Esophagus squamous epithelium (tissue), 5 donors: ENCODE measurements at places on chromosomes 11 and 22.
A peak's percentile ranks its signal among the peaks of the same experiment; 100 is the strongest.

GRCh38 chr11:73209892-73210291 is 8.2 kb upstream of the P2RY2 start:
- H3K4me1 ChIP-seq = peaks cover 17% of the 10 kb centered on the region
- no peak overlapping the region for H3K4me3 ChIP-seq
- H3K27ac ChIP-seq = no peak overlapping the region
- DNase-seq = no peak

GRCh38 chr22:19181786-19182471 is 3.4 kb upstream of the SLC25A1 start:
- DNase-seq = no peak
- no peak overlapping the region for H3K4me3 ChIP-seq
- H3K27ac ChIP-seq = no peak overlapping the region
- no peaks in the 10 kb centered on the region for H3K36me3 ChIP-seq
- H3K27me3 ChIP-seq = no peaks in the 10 kb centered on the region
- peaks cover 16% of the 10 kb centered on the region for H3K4me1 ChIP-seq

- no peak overlapping the region for H3K4me3 ChIP-seq
- H3K4me1 ChIP-seq = no peaks in the 10 kb centered on the region
- H3K27ac ChIP-seq = no peak overlapping the region
- no peak for DNase-seq
Measured at GRCh38 chr11:118325283-118325682, 17.2 kb downstream of the CD3D start.

- H3K27ac ChIP-seq = no peak overlapping the region
- H3K27me3 ChIP-seq = no peaks in the 10 kb centered on the region
- no peaks in the 10 kb centered on the region for H3K36me3 ChIP-seq
- no peaks in the 10 kb centered on the region for H3K4me1 ChIP-seq
- DNase-seq = no peak
Measured at GRCh38 chr11:72378704-72379383, 55.5 kb downstream of the CLPB start.

DNA sequence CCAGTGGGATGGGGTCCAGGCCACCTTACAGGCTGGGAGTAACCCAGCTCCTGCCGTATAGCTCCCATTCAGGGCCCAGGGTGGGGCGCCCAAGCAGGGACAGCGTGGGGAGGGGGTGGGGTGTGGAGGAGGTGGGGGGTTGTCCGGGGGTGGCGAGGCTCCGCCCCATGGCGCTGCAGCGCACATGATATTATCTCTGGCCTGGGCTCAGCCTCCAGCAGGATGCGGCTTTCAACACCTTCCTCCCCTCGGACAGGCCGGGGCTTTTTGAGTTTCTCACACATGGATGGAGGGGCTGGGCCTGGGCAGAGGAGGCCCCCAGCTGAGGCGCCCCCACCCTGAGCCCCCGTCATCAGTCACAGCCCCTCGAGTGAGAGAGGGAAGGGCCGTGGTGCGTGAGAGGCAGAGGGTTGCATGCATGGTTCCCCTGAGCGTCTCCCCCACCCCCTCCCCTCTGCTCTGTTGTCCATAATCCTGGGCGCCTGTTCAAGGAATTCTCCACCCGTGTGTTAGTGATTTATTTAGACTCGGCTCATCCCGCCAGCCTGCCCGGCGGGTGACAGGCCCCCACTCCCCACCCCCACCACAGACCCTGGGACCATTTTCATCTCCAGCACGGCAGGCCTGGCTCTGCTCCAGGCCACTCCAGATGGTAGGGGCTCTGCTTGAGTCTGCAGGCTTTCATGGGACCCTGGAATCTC is 44.9 kb downstream of the WNT11 start:
- H3K27ac ChIP-seq = no peak overlapping the region
- no peak for DNase-seq
- peaks cover 6% of the 10 kb centered on the region for H3K4me1 ChIP-seq
- H3K27me3 ChIP-seq = no peaks in the 10 kb centered on the region
- no peaks in the 10 kb centered on the region for H3K36me3 ChIP-seq
- H3K4me3 ChIP-seq = peak overlapping the region; percentile 40

GRCh38 chr11:88623531-88623930 is 286.0 kb upstream of the CTSC start:
- no peaks in the 10 kb centered on the region for H3K4me1 ChIP-seq
- no peaks in the 10 kb centered on the region for H3K27me3 ChIP-seq
- DNase-seq = no peak
- no peaks in the 10 kb centered on the region for H3K36me3 ChIP-seq
- H3K4me3 ChIP-seq = no peak overlapping the region
- no peak overlapping the region for H3K27ac ChIP-seq

- no peaks in the 10 kb centered on the region for H3K36me3 ChIP-seq
- no peak overlapping the region for H3K4me3 ChIP-seq
- no peak for DNase-seq
- H3K27ac ChIP-seq = no peak overlapping the region
Measured at GRCh38 chr11:109384873-109385272, 37.1 kb upstream of the C11orf87 start.

DNA sequence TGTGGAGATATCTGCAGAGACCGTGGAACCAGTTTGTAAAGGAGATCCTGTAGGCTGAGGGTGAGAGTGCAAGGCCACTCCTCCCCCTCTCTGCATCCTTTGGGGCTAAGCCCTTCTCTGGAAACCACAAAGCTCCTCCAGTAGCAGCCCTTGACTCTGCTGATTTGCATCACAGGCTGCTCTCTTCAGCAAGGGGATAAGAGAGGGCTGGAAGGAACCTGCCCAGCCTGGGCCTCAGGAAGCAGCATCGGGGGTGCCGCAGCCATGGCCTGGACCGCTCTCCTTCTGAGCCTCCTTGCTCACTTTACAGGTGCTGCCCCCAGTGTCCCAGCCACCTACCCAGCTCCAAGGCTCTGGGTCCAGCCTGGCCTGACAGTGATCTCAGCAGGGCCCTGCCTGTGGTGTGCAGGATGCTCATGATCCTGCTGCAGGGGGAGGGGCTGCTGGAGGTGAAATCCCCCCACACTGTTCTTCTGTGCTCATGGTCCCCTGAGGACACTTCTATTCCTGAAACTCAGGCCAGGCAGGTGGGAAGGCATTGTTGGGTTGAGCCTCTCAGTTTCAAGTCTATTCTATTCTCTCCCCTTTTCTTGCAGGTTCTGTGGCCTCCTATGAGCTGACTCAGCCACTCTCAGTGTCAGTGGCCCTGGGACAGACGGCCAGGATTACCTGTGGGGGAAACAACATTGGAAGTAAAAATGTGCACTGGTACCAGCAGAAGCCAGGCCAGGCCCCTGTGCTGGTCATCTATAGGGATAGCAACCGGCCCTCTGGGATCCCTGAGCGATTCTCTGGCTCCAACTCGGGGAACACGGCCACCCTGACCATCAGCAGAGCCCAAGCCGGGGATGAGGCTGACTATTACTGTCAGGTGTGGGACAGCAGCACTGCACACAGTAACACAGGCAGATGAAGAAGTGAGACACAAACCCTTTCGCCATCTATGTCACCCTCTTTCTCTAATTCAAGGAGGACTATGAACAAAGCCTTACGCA is 68.5 kb upstream of the IGLL5 start:
- H3K4me3 ChIP-seq = no peak overlapping the region
- H3K27me3 ChIP-seq = no peaks in the 10 kb centered on the region
- H3K27ac ChIP-seq = no peak overlapping the region
- H3K36me3 ChIP-seq = no peaks in the 10 kb centered on the region

- no peak overlapping the region for H3K4me3 ChIP-seq
- H3K4me1 ChIP-seq = no peaks in the 10 kb centered on the region
- DNase-seq = no peak
Measured at GRCh38 chr11:14625586-14626205, 17.9 kb upstream of the PDE3B start.

DNA sequence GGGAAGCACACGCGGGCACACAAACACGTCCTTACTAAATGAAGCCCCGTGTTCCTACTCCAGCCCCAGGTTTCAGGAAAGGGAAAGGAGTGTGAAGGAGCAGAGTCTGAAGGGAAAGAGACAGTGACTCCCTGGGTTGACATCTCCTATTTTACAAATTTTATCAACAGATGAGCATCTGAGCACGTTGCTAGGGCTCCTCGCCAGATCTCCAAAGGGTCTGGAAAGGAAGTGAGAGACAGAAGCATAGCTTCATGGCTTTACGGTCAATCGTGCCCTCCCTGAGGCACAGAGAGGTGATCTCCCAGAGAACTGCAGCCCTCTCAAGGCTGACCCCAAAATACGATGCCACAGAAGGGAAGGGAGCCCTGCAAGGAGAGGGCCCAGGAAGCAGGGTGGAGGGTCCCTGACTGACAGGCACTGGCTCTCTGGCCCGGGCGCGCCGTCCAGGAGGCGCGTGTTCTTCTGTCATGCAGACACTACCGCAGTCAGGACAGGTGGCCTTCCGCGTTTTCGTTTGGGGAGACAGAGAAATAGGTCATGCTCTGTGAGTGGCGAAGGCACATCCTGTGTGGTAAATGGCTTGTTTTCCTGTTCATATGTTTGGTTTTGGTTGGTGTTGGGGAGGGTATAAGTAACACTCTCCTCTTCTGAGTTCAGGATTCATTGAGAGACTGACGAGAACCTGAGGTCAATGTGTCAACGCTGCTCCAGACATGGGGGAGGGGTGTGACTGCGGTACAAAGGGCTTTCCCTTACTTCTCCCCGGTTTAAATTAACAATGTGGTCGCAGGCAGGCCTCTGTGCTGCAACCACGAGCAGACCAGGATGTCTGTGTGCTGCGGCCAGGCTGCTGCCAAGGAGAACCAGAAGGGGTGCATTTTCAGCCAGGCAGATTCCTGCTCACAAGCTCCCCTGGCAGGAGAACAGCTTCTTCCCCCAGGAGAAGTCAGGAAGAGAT is 813.3 kb downstream of the OPCML start:
- no peak overlapping the region for H3K27ac ChIP-seq
- DNase-seq = no peak
- no peaks in the 10 kb centered on the region for H3K27me3 ChIP-seq

DNA sequence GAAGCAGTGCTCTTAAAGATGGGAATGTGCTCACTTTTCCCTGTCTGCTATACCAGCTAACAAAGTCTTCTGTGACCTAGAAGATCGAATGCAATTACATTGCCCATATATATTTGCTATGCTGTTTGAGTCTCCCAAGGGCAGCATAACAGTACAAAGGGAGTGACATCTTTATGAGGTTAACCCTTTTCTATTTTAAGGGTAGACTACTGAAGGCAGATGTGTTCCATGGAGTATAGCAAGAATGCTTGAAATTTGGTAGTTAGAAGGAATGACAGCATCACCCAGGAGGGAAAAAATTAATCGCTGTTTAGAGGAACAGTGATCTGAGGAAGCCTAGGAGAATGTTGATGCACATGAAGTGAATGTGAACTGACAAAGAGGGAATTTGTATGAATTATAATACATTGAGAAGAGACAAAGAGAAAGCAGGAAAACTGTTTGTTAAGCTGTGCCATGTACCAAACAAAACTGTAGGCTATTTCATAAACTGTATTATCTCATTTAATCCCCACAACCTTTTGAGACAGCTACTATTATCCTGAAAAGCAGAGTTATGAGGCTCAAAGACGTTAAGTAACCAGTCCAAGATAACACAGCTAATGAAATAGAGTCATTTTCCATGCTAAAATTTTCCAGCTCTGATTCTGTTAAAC is 13.0 kb downstream of the MAML2 start:
- no peak overlapping the region for H3K27ac ChIP-seq
- H3K4me1 ChIP-seq = peaks cover 7% of the 10 kb centered on the region
- no peaks in the 10 kb centered on the region for H3K36me3 ChIP-seq
- no peaks in the 10 kb centered on the region for H3K27me3 ChIP-seq
- no peak for DNase-seq
- H3K4me3 ChIP-seq = no peak overlapping the region

DNA sequence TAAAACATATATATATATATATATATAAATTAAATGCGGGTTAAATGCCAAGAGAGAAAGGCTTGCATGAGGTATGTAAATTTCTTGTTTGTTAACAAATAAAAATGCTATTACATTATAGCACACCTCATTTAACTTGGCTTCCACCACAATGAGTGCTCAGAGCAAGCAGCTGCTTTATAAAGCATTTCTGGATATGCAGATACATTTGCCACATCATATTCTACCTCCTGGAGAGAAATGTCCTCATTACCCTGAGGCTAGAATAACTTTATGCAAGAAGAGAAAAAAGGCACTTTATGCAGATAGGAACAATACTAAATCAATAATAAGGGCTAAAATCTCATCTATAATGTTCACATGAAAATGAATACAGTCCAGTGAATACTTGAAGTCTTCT is 181.7 kb upstream of the CCDC90B start:
- H3K36me3 ChIP-seq = no peaks in the 10 kb centered on the region
- H3K4me3 ChIP-seq = no peak overlapping the region
- H3K4me1 ChIP-seq = no peaks in the 10 kb centered on the region
- DNase-seq = no peak
- no peak overlapping the region for H3K27ac ChIP-seq

GRCh38 chr11:2466869-2467694 is 22.3 kb downstream of the KCNQ1 start:
- no peaks in the 10 kb centered on the region for H3K27me3 ChIP-seq
- H3K27ac ChIP-seq = no peak overlapping the region
- no peak for DNase-seq
- no peaks in the 10 kb centered on the region for H3K36me3 ChIP-seq
- no peaks in the 10 kb centered on the region for H3K4me1 ChIP-seq
- H3K4me3 ChIP-seq = no peak overlapping the region

GRCh38 chr11:36116161-36116560 is 172.3 kb downstream of the LDLRAD3 start:
- no peaks in the 10 kb centered on the region for H3K4me1 ChIP-seq
- no peak overlapping the region for H3K4me3 ChIP-seq
- H3K27me3 ChIP-seq = no peaks in the 10 kb centered on the region
- no peak overlapping the region for H3K27ac ChIP-seq
- no peaks in the 10 kb centered on the region for H3K36me3 ChIP-seq
- DNase-seq = no peak

DNA sequence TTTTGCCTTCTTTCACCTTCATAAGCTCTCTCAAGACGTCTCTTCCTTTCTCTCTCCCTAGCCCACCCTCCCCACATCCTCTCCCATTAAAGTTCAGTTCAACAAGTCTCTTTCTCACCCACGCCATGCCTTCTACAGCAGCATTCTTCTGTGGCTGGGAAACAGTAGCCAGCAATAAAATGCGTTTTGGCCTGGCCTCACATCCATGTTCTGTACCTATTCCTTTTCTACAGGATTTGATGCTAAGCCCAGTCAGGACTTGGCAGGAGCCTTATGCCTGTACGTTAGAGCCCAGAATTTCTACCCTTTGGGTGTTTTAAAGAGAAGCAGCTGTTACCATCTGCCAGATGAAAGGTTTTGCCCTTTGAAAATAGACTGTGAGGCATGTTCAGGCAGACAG is 7.1 kb upstream of the CD44 start:
- no peak overlapping the region for H3K27ac ChIP-seq
- H3K4me3 ChIP-seq = no peak overlapping the region
- peaks cover 7% of the 10 kb centered on the region for H3K4me1 ChIP-seq
- H3K27me3 ChIP-seq = no peaks in the 10 kb centered on the region

- DNase-seq = no peak
- no peaks in the 10 kb centered on the region for H3K4me1 ChIP-seq
- H3K4me3 ChIP-seq = no peak overlapping the region
- no peaks in the 10 kb centered on the region for H3K36me3 ChIP-seq
Measured at GRCh38 chr11:94418123-94418765, 17.0 kb upstream of the GPR83 start.

DNA sequence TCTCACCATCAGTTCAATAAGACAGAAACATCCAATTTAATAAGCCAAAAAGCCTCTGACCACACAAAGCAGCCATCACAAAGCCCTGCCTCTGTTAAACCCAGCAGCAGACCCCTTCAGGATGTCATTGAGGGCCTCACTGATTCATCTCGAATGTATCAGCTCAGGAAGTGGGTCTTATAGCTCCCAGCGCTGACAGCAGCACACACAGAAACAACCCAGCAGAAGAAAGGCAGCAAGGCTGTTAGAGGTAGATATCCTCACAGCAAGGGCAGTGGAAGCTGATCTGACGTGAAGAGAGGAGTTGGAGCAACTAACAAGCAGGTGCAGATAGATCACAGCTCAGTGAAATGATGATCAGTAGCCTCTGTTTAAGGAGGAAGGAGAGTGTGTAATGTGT is 86.2 kb upstream of the NCAM1 start:
- DNase-seq = no peak
- no peaks in the 10 kb centered on the region for H3K4me1 ChIP-seq
- no peak overlapping the region for H3K27ac ChIP-seq
- no peaks in the 10 kb centered on the region for H3K27me3 ChIP-seq
